Left lobe of liver (tissue), 2 donors: ENCODE measurements at places on chromosomes 1 and 21. TPM values are rescaled to one million over a fixed set of nuclear protein-coding genes. Genes with fewer than 3 reads are reported as not detected.

Gene IFNLR1
- 4.5 TPM for total RNA-seq

Gene UBXN10
- total RNA-seq, result 1.3 TPM

Gene TLR5
- 1.1 TPM for total RNA-seq

Gene KTI12
- total RNA-seq, result 3.2 TPM

Gene CRP
- total RNA-seq, result 3,370 TPM

GRCh38 chr1:228095161-228095560 lies 8.0 kb downstream of the C1orf35 start:
- no peak for DNase-seq

GRCh38 chr1:207779008-207779407 lies 27.2 kb downstream of the CD46 start:
- DNase-seq, result no peak

GRCh38 chr1:45442272-45442671 lies 48.7 kb downstream of the TESK2 start:
- DNase-seq, result no peak

- DNase-seq, result no peak
Measured at GRCh38 chr1:7366955-7367665, 404.0 kb upstream of the VAMP3 start.

DNA sequence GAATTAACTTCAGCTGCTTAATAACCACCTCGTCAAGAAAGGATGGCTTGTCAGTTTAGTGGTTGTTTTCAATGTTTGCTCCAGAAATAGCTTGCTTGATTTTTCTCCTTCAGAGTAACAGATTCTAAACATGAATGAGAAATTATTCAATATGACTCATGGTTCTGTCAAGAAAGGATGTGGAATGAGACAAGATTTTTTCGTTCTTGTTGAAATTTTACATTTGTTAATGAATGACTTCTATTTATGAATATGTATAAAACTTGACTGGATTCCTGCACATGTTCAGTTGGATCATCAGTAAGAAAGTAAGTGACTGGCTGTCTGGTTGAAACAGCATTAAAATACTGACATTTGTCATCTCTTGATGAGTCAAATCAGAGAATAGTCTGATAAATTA lies 38.3 kb downstream of the IFI44 start:
- DNase-seq, result no peak

GRCh38 chr1:17045634-17046333 lies 8.0 kb downstream of the SDHB start:
- no peak for DNase-seq

DNA sequence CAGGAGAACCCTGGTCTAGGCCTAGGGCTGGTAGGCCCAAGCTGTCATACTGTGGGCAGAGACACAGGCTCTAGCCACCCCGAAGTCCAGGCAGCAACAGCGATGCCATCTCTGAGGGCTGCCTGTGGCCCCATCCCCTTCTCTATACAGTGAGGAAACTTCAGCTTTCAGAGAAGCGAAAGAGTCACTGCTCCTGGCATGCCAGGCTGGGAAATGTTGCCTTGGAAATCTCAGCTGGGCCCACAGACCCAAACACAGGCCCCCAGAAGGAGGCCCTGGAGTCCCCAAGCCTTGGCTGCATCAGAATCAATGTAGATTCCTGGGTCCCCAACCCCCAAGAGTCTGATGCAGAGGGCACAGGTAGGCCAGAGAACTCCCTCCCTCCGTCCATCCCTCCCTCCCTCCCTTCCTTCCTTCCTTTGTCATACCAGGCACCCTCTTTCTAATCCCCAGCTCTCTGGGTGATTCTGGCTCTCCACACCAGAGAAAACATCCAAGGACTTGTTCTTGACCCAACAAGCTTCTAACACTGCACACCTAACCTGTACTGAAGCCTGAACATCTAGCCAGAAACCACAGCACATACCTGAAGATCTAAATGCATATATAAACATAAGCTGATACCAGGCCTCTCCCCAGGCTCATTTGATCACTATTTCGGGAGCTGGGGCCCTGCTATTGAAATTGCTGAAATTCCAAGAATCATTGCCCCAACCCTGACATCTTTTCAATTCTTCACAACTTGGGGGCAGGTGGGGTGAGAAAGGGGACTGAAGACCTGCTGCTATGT lies 143.2 kb upstream of the EDN2 start:
- DNase-seq, result peak; percentile 19

DNA sequence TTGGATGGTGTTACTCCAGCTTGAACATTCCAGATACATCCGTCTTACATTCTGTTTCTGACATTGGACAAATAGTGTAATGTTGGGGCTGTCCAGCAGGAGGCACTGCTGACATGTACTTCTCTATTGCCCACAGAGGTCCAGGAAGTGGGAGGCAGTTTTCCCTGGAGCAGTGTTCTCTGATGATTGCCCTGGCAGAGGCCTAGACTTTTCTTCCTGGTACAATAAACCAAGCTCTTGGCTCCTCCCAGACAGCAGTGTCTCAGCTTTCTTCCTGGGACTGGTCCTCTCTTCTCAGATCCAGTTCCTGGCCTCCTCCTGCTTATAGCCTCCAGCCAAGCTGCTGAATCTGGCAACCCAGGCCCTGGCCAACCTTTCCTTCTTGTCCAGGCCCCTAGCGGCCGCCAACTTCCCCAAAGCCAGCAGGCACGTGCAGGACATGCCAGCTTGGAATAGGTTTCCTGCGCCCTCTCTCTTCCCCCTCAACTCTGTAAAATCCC lies 14.9 kb upstream of the IFNLR1 start:
- DNase-seq, result peak; percentile 83

- DNase-seq, result no peak
Measured at GRCh38 chr1:40241362-40241761, 6.4 kb upstream of the TMCO2 start.

DNA sequence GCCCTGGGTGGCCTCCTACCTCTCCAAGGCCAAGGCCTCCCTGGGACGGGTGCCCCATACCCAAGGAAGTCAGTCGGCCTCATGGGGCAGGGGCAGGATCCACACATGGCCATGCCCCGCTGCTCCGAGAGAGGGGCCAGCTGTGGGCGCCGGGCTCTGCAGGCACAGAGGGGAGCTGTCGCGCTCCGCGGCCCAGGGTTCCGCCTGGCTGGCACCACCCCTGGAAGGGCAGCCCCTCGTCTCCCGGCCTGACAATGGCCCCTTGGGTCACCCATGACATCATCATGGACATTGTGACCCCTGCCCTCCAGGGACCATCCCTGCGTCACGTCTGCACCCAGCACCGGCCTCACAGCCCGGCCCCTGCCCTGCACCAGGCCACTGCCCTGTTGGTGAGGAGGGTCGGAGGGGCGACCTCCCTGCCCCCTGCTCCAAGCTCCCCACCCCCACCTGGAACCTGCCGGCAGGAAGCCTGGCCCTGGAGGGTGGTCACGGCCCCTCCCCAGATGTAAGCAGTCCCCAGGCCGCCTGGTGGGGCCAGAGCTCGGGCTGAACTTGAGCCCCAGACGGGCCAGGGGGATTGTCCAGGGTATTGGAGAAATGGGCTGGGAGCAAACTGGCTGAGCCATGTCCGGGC lies 5.8 kb downstream of the TTLL10 start:
- DNase-seq, result no peak

DNA sequence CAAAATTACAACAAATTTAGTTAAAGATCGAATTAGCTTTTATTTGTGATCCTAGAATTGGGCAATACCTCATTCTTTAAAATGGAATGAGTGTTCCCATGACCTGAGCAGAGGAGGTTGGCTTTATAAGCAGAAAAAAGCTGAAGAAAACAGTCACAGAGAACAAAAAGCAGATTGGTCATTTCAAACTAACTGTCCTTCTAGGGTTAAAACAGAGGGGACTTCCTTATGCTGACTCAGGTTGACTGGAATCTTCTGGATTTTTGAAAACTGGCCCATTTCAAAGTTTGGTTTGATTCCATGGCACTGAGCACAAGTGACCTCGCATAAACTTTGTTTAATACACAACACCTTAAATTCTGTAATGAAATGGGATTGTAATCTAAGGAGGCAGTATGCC lies 17.6 kb downstream of the NFASC start:
- DNase-seq, result no peak

DNA sequence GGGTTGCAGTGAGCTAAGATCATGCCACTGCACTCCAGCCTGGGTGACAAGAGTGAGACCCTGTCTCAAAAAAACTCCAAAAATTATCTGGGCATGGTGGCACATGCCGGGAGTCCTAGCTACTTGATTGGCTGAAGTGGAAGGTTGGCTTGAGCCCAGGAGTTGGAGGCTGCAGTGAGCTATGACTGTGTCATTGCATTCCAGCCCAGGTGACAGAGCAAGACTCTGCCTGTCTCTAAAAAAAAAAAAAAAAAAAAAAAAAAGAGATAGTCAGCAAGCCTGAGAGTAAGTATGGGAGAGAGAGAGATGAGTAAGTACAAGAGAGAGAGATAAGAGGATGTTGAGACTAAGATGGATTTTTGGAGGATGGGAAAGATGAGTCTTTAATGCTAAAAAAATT lies 180.8 kb upstream of the CACYBP start:
- DNase-seq, result no peak

DNA sequence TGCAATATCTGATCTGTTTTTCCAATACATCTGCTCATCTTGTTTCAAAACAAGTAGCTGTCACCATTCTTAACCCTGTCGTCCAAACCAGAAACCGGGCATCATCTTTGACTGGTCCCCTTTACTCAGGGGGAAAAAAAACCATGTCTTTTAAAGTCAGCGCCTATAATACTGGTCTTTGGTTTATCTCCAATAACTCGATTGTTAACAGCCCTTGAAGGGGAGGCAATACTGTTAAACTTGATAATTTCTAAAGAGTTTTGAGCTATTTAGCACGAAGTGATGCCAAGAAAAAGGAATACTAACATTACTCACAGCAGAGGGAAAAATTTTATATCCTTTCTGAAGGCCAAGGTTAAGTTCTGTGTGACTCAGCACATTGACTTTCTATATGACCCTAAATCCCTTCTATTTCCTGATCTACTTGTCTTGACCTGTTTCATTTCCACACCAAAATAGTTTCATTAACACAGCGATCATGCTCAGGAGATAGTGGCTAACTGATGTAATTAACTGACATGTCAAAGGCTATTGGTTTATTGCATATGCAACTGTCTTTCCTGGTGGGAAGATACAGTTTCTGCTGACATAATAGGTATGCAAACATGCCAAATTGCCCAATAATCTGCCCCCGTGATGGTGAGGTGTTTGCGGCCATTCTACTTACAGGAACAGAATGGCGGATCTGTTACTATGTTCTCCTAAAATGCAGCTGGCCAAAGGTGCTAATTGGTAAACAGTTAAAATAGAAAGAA lies 59.1 kb downstream of the NFIA start:
- DNase-seq, result no peak

- DNase-seq, result peak; percentile 35
Measured at GRCh38 chr1:13830616-13831280, 130.8 kb downstream of the PRDM2 start.

DNA sequence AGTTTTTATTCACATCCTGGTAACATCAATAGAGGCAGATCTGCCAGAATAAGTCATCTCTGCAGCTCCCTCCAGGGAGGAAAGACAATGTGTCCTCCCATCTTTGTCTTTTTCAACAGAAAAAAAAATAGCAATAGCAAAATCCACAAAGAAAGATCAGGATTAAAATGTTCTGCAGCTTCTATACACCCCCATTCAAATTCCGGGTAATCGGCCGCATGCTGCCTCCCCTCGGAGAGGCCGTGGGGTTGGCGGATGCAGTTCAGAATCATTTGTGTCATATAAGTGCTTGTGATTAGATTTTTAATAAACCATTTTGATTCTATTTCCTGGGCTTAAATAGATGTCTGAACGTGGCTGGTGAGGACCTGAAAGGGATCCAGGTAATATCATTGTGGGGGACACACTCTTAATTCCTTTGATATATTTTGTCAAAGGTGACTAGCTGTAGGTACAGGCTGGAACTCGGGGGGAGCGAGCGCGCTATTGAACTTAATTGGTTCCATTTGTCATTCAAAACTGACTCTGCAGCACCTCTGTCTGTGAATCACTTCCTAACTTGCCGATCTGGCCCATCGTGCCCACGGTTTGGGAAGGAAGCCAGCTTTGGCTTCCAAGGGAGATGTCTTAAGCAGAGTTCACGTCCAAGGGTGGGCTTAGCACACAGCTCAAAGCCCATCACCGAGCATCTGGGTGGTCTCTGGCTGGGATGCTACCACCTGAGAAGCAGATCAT lies 85.6 kb upstream of the ARHGEF16 start:
- DNase-seq, result no peak

DNA sequence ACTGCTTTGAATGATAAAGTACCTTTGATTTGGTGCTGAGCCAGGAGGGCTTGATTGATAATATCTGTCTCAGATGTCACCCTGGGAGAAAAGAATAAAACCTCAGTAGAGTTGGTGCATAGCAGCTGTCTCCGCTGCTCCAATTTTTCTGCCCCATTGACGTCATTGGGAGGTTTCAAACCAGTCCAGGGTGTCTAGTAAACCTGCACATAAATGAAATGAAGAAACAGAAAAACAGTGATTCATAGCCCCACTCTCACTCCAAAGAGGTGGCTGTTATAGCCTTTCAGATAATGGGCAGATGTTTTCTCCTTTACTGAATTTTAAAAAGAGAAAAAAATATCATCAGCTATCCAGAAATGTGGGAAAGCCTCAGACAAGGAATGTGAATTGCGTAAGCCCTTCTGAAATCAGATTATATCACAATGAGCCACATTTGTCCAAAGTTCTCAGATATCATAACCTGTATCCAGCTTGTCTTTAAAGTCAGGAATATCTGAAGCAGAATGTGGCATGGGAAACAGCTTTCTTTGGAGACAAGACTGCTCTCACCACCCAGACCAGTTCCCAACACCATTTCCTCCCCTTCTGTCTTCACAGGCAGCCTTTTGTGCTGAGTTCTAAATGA lies 351.3 kb upstream of the SGIP1 start:
- no peak for DNase-seq

DNA sequence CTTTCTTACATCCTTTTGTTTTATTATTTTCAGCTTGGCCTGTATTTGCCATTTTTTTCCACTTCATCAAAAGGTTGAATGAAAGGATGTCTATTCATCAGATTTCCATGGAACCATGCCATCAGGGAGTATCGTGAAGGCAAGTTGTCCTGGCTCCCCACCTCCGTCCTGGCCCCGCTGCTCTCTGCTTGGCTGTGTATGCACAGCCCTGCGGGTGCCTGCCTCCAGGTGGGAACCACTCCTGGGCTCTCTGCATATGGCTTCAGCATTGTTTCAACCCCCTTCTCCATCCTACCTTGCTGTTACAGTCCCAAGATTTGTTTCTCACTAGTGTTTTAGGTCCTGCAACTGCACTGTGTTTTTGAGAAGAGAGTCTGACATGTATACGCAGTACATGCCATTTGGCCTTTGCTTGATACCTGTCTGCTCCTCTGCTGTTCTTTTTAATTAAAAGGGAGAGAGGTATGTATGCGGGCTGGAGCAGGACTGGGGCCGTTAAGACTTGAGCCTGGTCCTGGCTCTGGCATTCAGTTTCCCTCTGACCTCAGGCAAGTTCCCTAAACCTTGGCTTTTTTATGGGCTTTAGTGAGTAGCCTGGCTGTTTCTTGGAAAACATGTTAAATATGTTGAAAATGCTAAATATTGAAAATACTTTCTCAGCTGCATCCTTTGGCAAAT lies 69.9 kb upstream of the GCLM start:
- no peak for DNase-seq

GRCh38 chr1:17682400-17682799 lies 72.7 kb upstream of the ACTL8 start:
- no peak for DNase-seq

- DNase-seq, result no peak
Measured at GRCh38 chr1:184199438-184200085, 148.0 kb downstream of the TSEN15 start.
